ENCODE measurements at places on chromosomes 1 and 21. TPM values are rescaled to one million over a fixed set of nuclear protein-coding genes. Genes with fewer than 3 reads are reported as not detected.

DNA sequence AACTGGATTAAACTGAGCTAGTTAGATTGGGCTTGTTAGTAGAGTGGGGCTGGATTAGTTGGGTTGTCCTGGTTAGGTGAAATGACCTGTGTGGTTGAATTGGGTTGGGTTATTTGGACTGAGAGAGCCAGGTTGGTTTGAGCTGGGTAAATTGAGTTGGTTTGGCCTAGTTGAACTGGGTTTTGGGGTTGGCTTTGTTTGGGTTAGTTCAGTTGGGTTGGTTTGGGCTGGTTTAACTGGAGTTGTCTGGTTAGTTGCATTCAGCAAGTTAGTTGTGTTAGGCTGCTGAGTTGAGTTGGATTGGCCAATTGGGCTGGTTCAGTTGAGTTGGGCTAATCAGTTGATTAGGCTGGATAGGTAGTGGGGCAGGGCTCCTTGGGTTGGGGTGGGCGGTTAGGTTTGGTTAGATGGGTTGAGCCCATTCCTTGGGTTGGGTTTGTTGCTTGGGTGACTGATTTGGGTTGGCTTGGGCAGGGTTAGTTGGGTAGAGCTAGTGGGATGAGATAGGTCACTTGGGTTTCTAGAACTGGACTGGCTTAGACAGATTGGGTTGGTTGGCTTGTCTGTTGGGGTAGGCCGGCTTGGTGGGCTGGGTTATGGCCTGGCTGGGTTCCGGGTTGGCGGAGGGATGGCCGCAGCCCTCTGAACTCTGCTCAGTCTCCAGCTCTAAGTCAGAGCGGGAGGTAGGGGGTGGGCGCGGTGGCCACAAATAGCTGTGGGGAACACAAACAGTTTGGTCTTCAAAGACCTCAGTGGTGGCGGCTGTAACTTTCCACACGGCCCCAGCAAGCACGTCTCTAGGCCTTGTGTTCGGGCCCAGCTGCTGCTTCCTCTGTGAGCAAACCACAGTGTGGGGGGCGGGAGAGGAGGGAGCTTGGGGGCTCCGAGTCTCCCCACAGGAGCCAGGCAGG, 67.2 kb upstream of the RUNX3 start:
- no peaks in the 10 kb centered on the region for H3K27me3 ChIP-seq
- H3K36me3 ChIP-seq: no peaks in the 10 kb centered on the region
- no peak overlapping the region for H3K4me3 ChIP-seq
- no peak overlapping the region for H3K27ac ChIP-seq
- H3K4me1 ChIP-seq: no peaks in the 10 kb centered on the region

DNA sequence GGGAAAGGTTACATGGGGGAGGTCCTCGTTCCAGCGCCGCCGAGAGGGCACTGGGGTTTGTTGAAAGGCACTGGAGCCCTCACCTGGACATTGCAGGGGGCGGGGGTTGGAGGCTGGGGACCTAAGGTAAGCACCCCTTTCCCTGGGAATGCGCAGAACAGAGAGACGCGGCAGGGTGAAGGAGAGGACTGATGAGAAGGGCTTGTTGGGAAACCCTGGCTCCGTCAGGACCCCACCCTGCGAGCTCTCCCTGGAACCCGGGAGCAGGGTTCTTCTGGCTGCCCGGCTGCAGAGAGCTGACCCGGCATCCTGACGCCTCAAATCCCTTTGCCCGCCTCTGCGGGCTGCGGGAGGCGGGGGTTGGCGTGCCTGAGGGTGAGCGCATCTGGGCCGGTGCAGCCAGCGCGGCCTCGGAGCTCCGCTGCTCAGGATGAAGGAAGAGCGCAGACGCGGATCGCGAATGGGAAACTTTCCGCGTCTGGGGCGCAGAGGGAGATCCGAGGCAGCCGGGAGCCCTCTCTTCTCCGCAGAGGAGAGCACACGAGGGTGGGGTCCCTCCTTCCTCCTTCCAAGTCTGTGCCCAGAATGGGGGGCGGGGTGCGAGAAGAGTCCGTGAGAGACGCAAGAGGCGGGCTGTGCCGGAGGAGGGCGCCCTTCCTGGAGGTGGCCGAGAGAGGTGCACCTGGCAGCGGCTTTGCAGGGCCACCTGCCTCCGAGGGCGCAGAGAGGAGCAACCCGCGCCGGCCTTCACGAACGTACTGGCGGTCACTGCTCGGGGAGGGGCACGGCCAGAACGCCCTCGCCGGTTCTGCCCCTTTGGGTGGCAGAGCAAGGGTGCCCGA, 2.4 kb downstream of the IGSF21 start:
- peak overlapping the region; percentile 19 for H3K4me3 ChIP-seq
- H3K27ac ChIP-seq: no peak overlapping the region
- H3K4me1 ChIP-seq: peaks cover 5% of the 10 kb centered on the region
- DNase-seq: peak; percentile 78
- H3K27me3 ChIP-seq: peaks cover 36% of the 10 kb centered on the region

DNA sequence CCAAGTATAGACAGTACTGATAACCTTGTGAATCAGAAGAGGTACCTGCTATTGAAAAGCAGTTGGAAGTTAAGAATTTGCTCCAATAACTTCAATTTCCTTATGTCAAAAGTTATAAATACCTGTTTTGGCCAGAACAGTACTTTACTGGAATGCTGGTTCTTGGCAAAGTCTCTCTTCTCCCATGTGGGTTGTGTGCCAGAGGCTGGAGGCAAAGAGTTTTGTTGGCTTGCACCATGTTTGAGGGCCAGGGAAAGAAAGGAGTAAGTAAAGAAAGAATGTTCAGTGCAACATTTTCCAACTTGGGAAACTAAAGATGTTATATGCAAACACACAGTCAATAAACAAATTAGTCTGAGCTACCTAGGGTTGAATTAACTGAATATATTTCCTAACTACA, 67.0 kb upstream of the DYNLT5 start:
- no peak for DNase-seq
- H3K27ac ChIP-seq: no peak overlapping the region
- no peaks in the 10 kb centered on the region for H3K4me1 ChIP-seq
- no peaks in the 10 kb centered on the region for H3K27me3 ChIP-seq
- no peak overlapping the region for H3K4me3 ChIP-seq

GRCh38 chr21:33197496-33197895, 32.2 kb upstream of the IFNAR2 start:
- H3K4me3 ChIP-seq: no peak overlapping the region
- peaks cover 52% of the 10 kb centered on the region for H3K4me1 ChIP-seq
- peak overlapping the region; percentile 81 for H3K27ac ChIP-seq
- DNase-seq: no peak

- no peaks in the 10 kb centered on the region for H3K36me3 ChIP-seq
- peaks cover 25% of the 10 kb centered on the region for H3K4me1 ChIP-seq
- H3K4me3 ChIP-seq: no peak overlapping the region
- DNase-seq: no peak
- H3K27ac ChIP-seq: peak overlapping the region; percentile 49
- H3K27me3 ChIP-seq: no peaks in the 10 kb centered on the region
Observed at GRCh38 chr21:43645136-43645891, 14.0 kb downstream of the HSF2BP start.

- DNase-seq: peak; percentile 66
- H3K4me3 ChIP-seq: no peak overlapping the region
- no peaks in the 10 kb centered on the region for H3K4me1 ChIP-seq
- H3K36me3 ChIP-seq: no peaks in the 10 kb centered on the region
- H3K27me3 ChIP-seq: no peaks in the 10 kb centered on the region
- no peak overlapping the region for H3K27ac ChIP-seq
Observed at GRCh38 chr1:201332021-201332420, 45.5 kb downstream of the TNNT2 start.

- H3K27ac ChIP-seq: no peak overlapping the region
- H3K36me3 ChIP-seq: peaks cover 31% of the 10 kb centered on the region
- no peaks in the 10 kb centered on the region for H3K27me3 ChIP-seq
- no peak overlapping the region for H3K4me3 ChIP-seq
- H3K4me1 ChIP-seq: peaks cover 3% of the 10 kb centered on the region
Observed at GRCh38 chr1:36269408-36269838, 36.7 kb upstream of the SH3D21 start.

Gene RGS8
- not detected for total RNA-seq

GRCh38 chr1:73998348-73998959, 199.5 kb downstream of the LRRIQ3 start:
- H3K4me3 ChIP-seq: no peak overlapping the region
- no peaks in the 10 kb centered on the region for H3K4me1 ChIP-seq
- no peaks in the 10 kb centered on the region for H3K36me3 ChIP-seq
- no peak for DNase-seq

DNA sequence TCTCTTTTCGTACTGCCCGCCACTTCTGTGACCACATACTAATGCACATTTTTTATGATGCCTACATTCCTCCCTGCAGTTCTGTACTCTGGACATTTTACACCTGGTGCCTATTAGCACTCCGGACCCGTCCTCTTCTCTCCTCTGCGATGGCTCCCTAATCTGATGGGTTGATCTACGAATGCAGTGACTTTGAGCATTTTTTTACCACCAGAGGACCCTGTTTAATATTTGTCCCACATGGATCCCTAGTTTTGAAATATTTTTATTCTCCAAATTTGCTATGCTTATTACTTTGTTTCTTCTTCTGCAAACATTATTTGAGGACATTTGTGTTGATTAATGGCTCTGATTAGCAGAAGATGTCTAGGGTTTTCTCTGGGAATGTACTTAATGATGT, 5.2 kb downstream of the PPFIA4 start:
- no peak for DNase-seq
- peaks cover 14% of the 10 kb centered on the region for H3K4me1 ChIP-seq
- H3K4me3 ChIP-seq: no peak overlapping the region
- H3K27ac ChIP-seq: no peak overlapping the region
- H3K36me3 ChIP-seq: no peaks in the 10 kb centered on the region

Gene RAB7B
- 3.2 TPM for total RNA-seq

DNA sequence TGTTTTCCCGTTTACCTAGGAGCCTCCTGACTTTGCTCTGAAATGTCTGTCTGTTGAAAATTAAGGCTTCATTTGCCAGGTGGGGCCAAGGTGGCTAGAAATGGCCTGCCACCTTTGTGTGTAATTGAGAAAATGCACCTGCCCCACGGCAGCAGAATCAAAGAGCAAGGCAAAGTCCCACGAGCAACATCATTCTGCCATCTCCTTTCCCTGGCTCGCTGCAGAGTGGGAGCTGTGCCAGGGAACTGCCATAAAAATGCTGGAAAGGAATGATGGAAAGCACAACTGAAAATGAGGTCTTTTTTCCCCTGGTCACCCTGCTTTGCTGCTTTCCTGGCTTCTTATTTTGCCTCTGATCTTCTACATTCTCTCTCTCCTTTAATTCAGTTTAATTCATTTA, 5.5 kb upstream of the OLFML2B start:
- H3K36me3 ChIP-seq: no peaks in the 10 kb centered on the region
- no peak for DNase-seq
- no peak overlapping the region for H3K27ac ChIP-seq
- H3K27me3 ChIP-seq: peaks cover 28% of the 10 kb centered on the region
- H3K4me3 ChIP-seq: no peak overlapping the region
- H3K4me1 ChIP-seq: peaks cover 3% of the 10 kb centered on the region

DNA sequence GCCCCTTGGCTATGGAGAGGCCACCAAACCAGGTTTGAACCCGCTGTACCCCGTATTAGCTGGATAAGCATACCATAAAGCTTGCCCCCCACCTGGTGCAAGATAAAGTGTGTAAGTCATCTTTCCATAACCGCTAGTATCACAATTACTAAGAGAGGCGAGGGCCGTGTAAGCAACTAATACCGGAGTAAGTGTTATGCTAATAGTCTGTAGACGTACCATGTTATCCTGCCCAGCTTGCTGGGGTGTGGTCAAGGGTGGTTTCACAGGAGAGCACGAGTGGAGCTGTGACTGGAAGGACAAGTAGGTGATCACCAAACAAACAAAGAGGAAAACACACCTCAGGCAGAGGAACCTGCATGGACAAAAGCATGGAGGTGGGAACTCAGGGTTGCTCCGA, 3.6 kb upstream of the TNFRSF1B start:
- peak overlapping the region; percentile 82 for H3K27ac ChIP-seq
- no peaks in the 10 kb centered on the region for H3K27me3 ChIP-seq
- H3K36me3 ChIP-seq: no peaks in the 10 kb centered on the region
- no peak for DNase-seq
- H3K4me3 ChIP-seq: no peak overlapping the region

GRCh38 chr1:225851805-225852204, 30.4 kb downstream of the TMEM63A start:
- no peaks in the 10 kb centered on the region for H3K27me3 ChIP-seq
- peaks cover 44% of the 10 kb centered on the region for H3K4me1 ChIP-seq
- H3K4me3 ChIP-seq: no peak overlapping the region
- peak overlapping the region; percentile 50 for H3K27ac ChIP-seq
- peaks cover 59% of the 10 kb centered on the region for H3K36me3 ChIP-seq

GRCh38 chr1:154193821-154194220, 1.9 kb upstream of the TPM3 start:
- no peak overlapping the region for H3K4me3 ChIP-seq
- no peaks in the 10 kb centered on the region for H3K36me3 ChIP-seq
- no peak for DNase-seq
- no peaks in the 10 kb centered on the region for H3K27me3 ChIP-seq
- H3K27ac ChIP-seq: no peak overlapping the region

DNA sequence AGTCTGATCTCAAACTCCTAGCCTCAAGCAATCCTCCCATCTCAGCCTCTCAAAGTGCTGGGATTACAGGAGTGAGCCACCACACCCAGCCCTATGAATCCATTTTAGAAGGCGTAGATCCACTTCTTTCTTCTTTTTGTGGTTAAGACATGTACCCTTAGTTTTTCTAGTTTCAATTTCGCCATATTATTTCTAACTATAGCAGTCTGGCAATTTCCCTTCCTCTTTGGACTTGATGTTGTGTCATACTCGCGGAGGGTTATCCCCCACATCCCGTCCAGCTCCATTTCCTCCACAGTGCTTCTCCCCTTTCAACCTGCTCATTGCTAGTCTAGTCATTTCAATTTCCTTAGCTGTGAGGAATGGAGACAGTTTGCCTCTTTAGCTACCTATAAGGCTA, 5.2 kb upstream of the LRRC8D start:
- no peak overlapping the region for H3K27ac ChIP-seq
- H3K4me3 ChIP-seq: no peak overlapping the region

DNA sequence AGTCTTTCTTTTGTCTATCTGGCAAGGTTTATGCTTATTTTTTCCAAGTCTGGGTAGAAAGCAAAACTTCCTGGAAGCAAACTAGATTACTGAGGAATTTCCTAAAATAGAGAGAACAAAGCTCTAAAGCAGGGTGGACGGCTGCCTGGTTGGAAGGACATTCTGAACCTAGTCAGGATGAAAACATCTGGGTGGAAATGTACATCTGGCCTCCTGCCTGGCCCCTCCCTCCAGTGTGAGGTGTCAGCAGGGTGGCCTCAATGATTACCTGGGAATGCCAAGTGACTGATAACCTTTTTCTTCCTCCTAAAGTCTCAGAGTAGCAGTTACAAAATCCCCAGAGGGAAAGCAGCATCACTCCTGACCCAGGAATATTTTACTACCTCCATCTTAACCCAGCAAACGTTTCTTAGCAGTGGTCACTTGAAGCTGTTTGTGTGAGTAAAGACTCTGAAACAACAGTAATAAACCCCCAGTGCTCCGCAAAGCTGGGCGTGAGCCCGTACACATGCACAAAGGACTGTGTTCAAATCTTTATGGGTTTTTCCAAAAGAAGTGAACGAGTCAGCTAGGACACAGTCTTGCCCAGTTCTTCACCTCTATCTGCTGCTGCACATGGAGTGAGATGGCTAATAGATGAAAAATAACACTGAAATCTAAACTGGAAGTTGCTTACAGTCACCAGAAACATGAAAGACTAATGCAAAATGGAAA, 18.9 kb downstream of the ANGPTL7 start:
- no peaks in the 10 kb centered on the region for H3K27me3 ChIP-seq
- no peaks in the 10 kb centered on the region for H3K4me1 ChIP-seq
- DNase-seq: no peak
- H3K36me3 ChIP-seq: peaks cover 100% of the 10 kb centered on the region

GRCh38 chr1:93597709-93598108, 83.9 kb downstream of the BCAR3 start:
- DNase-seq: peak; percentile 47
- H3K27me3 ChIP-seq: no peaks in the 10 kb centered on the region
- no peak overlapping the region for H3K4me3 ChIP-seq
- H3K27ac ChIP-seq: no peak overlapping the region

Gene IGSF5
- total RNA-seq: not detected
